ENCODE measurements at places on chromosomes 13 and 19.
A peak's percentile ranks its signal among the peaks of the same experiment; 100 is the strongest.

- DNase-seq: no peak
These were observed 4.7 kb upstream of the GJB2 start for GRCh38 chr13:20197361-20197834.

DNA sequence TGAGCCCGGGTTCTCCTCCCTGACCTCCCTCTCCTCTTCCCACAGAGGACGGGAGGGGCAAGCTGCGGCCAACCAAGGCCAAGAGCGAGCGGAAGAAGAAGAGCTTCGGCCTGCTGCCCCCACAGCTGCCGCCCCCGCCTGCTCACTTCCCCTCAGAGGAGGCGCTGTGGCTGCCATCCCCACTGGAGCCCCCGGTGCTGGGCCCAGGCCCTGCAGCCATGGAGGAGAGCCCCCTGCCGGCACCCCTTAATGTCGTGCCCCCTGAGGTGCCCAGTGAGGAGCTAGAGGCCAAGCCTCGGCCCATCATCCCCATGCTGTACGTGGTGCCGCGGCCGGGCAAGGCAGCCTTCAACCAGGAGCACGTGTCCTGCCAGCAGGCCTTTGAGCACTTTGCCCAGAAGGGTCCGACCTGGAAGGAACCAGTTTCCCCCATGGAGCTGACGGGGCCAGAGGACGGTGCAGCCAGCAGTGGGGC, 162.2 kb downstream of the KDM4B start:
- DNase-seq: no peak

DNA sequence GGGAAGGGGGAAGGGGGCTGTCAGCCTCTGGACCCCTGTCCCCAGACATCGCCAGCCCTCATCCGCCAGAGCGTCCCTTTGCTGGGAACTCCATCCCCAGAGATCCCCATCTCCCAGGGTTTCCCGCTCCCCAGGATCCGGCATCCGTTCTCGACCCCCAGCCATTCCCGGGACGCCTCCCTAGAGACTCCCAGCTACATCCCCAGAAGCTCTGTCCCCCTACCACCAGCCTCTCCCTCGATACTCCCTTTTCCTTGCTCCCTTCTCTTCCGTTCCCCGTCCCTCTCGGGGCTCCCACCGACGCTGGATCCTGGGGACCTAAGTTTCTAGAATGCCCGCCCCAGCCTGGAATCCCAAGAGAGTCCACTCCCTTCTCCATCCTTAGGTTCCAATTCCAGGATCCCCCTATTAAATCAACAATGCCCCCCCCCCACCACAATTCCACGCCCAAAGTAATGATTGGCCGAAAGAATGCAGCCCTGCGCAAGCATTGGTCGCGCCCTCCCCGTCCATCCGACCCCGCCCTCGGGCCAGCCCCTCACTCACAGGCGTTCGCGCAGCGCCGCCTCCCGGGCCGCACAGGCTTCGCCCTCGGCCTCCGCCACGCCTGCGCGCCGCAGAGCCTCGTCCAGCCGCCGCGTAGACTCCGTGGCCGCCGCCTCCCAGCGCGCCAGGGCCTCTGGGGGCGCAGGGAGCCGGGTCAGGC, 3.2 kb downstream of the CCDC194 start:
- peak; percentile 87 for DNase-seq

DNA sequence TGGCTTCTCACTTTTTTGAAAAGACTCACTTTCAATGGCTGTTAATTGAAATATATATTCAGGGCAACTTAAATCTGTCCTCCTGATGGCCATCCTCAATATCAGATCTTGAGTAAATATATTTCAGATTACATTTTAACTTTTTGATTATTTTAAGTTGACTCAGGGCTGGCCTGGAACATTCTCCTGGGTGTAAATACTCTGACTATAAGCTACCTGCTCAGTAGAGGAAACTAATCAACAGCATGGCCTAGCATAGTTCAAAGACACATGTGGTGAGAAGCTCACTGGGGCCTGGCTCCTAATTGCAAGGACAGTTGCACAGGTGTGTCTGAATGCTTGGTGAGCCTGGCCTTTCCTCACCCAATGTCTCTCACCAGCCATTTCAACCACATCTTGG, 5.5 kb upstream of the ZNF726 start:
- no peak for DNase-seq

GRCh38 chr19:43318796-43319314, 34.6 kb upstream of the CD177 start:
- no peak for DNase-seq

GRCh38 chr13:46934749-46935148, 37.9 kb upstream of the HTR2A start:
- no peak for DNase-seq

- DNase-seq: no peak
These were observed 669.6 kb downstream of the DIAPH3 start for GRCh38 chr13:59494151-59494550.
